ENCODE measurements at places on chromosomes 12 and 14.

DNA sequence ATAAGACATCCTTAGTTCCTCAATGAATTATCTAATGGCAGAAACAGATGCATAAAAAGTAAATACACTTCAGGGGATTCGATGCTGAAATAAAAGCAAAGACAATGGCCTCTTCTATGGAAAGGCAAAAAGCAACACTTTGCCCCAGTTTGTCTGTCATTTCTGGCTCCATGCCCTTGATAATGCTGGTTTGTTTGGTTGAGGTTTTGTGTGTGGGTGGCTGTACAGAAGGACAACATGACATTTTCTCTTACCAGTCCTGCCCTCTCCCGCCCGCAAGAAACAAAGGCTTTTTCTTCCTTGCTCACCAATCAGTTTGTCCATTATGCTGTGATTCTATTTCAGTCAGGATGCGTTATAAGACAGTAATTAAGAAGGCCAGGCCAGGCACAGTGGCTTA is 18.1 kb upstream of the WDR89 start:
- no peak for DNase-seq

GRCh38 chr14:73888460-73888725 is 1.7 kb downstream of the ZNF410 start:
- DNase-seq, result no peak

GRCh38 chr12:62689042-62689839 is 222.6 kb downstream of the MON2 start:
- no peak for DNase-seq

DNA sequence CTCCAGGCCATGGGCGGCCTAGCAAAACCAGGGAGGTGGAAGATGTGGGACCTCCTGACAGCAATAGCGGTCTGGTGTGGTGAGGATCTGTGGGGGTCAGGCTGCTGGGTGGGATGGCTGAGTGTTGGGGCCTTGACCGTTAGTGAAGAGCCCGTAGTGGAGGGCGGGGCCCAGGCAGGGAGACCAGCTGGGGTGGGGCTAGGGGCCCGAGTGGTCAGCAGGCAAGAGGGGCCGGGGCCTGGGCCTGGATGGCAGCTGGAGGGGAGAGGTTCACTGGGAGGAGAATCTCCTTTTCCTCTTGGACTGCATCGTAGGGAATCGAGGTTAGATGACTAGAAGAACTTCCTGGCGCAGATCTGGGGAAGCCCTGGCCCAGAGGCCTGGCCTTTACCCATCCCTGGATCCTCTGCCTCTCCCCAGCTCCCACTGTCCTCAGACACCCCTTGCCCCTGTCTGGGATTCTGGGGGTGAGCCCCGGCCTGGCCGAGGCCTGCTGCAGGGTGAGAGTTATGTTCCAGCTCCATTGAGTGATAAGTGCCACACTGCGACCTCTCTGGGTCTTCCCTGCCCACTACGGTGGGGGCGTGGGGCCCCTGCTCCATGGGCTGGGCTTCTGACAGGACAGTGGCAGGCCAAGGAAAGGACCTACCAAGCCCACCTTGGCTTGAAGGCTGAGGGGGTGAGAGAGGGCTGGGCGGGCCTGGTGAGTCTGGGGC is 47.1 kb downstream of the KRT80 start:
- no peak for DNase-seq

GRCh38 chr14:26794731-26795130 is 196.9 kb upstream of the NOVA1 start:
- DNase-seq, result no peak

GRCh38 chr14:77043984-77044485 is 15.5 kb upstream of the IRF2BPL start:
- DNase-seq, result no peak

DNA sequence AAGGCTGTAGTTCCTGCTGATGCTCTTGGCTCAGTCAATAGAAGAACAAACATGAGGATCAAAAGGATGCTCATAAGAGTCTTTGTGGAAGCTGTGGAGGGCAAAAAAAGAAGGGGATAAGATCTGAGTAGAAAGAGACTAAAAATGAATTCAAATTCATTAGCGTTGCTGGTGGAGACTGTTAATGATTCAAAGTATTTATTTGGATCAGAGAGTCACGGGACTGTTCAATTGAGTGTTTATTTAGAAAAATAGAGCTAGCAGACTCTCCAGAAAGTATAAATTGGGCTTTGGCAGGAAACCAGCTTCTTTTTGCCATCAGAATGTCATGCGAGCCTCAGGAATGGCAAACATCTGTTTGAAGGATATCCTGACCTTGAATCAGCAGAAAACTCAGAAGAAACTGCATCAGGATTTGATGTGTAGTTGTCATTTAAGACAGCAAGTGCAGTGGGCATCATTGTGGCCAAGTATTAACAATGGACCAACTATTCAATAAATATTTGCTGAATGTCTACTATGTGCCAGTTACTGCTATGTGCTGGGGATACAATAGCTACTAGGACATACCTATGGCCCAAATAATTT is 126.4 kb downstream of the TBC1D30 start:
- DNase-seq, result no peak

DNA sequence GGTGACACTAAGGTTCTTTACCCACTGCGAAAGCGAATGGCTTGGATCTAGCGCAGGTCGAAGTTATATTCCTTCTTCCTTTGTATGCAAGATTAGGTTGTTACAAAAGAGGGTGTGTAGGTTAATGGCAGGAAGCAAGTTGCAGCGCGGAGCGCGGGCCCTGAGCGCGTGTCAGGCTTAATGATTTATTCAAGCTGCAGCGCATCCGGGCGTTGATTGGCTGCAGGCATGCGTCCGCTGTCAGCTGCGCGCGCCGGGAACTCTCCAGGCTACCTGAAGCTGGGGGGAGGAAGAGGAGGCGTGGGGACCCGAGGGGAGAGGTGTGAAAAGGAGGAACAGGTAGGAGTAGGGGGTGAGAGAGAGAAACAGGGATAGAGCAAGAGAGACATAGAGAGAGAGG is 7.4 kb downstream of the ASCL1 start:
- no peak for DNase-seq

DNA sequence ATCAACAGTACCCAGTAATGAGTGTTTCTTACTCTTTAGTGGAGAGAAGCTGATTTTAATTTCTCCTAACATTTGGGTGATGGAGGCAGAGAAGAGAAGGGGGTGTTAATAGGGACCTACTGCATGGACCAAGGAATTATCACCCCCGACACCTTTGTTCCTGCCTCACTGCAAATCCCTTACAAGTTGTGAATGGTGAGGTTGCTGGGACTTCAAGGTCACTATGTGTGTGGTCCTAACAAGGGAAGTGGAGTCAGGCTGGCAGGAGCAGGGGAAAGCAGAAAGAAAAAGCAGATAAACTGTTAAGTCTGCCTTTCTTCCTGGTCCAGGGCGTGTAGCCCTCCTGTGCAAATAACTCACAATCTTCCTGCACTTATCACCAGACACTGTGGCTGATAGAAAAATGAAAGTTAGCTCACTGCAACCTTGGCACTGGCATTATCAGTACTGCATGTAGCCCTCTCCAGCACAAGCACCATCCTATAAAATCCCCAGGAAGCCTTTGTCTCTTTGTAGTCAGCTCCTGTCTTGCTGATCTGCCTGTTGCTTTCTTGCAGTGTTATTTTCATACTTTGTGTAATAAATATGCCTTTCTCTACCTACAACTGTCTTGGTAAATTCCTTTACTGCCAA is 112.3 kb upstream of the DNM1L start:
- DNase-seq, result no peak

DNA sequence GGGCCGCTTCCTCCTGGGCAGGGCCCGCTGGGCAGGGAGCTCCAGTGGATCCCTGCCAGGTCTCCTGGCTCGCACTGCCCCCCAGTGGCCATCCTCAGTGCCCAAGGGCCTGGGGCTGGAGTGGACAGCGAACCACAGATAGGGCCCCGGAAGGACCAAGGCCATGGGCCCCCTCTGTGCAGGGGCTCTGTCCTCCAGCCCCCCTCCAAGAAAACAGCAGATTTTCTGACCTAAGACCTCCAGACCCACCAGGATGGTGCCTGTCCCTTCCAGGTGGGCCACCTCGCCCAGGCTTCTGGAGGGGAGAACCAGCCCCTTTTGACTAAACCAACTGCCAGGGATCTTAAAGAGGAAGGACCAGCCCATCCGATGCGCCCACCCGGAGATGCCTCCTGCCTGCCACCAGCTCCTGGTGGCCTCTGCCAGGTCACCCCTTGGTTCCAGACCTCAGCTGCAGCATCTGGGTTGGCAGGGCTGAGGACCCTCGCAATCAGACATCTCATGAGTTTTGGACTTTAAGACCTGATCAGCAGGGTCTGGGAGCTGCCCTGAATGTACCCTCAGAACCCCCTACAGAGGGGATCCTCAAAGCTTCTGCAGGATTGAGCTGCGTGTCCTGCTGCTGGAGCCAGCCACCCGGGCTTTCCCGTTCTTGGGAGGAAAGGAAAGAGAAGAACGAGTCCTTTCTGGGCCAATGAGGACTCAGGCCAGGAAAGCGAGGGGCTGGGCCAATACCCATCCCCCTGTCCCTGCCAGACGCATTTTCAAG is 325.8 kb upstream of the DIO3 start:
- peak; percentile 58 for DNase-seq

- DNase-seq, result no peak
Observed at GRCh38 chr12:88036353-88036965, 7.3 kb upstream of the C12orf50 start.

- DNase-seq, result no peak
Observed at GRCh38 chr12:22631863-22632463, 7.0 kb downstream of the ETNK1 start.

GRCh38 chr12:2555487-2556082 is 239.2 kb upstream of the FKBP4 start:
- no peak for DNase-seq

DNA sequence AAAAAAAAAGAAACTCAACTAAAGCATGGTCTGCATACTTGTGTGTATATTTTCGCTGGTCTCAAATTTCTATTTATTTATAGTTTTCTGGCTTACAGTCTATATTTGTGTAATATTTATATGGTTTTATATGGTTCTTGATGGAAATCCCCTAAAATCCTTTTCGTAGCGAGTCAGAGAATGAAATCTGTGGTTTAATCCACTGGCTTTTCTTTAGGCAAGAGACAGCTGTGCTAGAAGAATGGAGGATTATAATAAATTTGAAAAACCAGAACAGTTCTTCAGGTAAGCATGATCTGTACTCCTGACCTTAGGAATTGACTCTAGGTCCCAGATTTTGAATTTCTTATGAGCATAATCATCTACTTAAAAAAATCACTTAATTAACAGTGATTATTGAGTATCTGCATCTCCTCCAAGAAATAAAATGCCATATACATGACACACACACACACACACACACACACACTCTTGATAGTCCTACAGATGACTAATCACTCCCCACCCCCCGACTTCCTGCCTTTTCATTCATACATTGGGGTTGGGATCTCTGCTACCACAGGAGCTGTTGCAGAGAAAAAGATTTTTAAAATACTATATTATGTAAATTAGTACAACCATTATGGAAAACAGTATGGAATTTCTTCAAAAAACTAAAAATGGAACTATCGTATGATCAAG is 113.4 kb downstream of the CRADD start:
- peak; percentile 21 for DNase-seq

GRCh38 chr12:53950437-53950773 is 4.3 kb upstream of the HOXC12 start:
- DNase-seq, result no peak

DNA sequence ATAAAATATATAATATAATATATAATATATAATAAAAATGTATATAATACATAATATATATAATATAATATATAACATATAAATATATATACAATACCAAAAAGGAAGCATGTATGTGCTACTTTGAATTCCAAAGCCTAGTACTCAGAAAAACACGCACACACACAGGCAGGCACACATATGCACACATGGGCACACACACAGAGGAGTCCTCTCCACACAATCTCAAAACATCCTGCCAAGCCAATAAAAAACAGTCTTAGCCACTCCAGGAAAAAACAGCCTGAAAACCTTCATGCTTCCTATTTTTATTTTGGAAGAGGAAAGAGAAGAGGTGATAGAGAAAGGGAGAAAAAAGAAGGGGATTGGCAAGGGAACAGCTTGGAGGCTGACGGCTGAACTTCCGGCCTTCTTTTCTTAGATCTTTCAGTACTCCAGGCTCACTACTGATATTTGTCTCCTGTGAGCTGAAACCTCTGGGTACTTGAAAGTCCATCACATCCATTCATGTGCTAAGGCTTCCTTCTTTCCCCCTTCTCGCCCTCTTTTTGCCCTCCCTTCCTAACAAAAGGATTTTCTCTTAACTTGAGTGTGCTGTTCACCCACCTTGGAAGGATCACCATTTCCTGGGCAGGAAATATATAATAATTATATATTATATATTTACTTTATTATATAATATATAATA is 394.2 kb downstream of the NUAK1 start:
- DNase-seq, result no peak

- no peak for DNase-seq
Observed at GRCh38 chr14:92143962-92144361, 22.2 kb downstream of the CPSF2 start.

DNA sequence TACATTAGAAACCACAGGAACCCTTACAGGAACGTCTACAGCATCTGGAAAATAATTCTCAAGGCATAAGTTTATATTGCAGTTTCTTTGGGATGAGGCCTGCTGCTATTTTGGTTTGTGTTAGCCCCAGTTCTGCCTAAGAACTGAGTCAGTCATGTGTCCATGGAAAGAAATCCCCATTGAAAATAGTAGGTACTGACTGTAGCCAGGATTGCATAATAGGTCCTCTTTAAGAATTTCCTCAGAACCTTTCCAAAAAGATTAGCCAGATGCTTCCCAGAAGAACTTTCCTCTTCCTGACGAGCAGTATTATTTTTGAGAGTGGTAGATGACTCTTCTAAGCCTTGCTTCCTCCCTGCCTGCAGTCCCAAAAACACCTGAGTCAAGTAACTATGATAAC is 52.6 kb downstream of the RASSF8 start:
- DNase-seq, result no peak

GRCh38 chr12:69984241-69984640 is 159.2 kb downstream of the MYRFL start:
- no peak for DNase-seq

DNA sequence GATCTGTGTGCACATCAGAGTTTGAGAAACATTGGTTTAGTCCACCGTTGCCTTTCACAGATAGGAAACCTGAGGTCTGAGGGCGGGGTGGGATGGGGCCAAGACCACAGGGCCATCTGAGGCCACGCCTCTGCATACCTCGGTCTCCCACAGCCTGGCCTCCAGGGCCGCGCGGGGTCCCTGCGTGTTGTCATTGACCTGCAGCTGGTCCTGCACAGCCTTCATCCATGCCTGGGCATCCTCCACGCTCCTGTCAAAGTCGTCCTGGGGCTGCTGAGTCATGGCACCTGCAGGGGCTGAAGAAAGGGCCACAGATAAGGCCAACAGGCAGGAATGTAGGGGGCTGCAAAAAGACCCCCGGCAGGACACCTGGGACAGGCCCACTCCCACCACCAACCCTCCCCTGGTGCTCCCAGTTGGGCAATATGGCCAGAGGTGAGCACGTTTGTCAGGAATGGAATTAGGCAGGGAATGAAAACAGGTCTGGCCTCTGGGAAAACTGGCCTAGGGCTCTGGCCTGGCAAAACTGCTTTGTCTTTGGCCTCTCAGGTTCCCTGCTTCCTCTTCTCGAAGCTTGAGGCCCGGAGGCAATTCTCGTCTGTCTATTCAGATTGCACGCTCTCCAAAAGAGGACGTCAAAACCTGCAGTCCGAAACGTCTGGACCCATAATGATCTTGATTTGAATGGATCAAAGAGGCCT is 40.8 kb downstream of the SYNE3 start:
- no peak for DNase-seq

All from activated T-cell treated with anti-CD3 and anti-CD28 coated beads, Interleukin-2, amount 50 U/mL, for 72 hours (primary cell).